ENCODE measurements at places on chromosomes 2 and 18.

GRCh38 chr2:60275958-60276357 lies 277.5 kb downstream of the BCL11A start:
- no peak for DNase-seq

DNA sequence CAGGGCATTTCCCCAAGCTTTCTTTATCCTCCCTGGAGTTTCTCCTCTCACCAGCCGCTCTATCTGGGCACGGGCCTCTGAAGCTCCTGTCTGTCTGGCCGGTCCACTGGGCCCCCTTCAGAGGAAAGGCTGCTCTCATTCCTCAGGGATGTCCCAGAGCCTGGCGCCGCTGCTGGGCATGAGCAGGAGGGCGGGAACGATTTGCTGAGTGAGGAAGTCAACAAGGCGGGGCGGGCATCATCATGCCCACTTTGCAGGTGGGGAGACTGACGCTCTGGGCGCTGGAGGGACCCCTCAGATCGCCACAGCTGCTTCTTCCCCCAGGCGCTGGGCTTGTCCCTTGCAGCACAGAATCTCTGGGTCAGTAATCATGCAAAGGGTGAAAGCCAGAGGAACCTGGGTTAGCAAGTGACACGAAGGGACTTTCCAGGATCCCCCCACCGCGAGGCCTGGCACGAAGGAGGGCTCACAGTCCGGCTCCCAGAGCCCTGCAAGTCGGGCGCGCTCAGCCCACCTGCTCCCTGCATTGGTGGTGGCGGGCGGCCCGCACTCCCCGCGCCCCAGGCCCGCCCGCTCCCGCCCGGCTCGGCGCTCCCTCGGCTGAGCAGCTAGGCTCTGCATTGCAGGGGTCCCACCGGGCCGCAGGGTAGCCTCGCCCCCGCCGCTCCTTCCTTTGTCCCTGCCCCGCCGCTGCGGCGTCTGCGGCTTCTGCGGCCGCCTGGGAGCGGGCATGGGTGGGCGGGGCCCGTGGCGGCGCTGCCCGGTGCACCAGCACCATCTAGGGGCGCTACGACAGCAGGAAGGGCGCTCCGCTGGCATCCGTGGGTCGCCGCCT lies 157.8 kb downstream of the CYRIA start:
- no peak for DNase-seq

GRCh38 chr2:88450925-88451810 lies 1.3 kb downstream of the FOXI3 start:
- DNase-seq, result no peak

DNA sequence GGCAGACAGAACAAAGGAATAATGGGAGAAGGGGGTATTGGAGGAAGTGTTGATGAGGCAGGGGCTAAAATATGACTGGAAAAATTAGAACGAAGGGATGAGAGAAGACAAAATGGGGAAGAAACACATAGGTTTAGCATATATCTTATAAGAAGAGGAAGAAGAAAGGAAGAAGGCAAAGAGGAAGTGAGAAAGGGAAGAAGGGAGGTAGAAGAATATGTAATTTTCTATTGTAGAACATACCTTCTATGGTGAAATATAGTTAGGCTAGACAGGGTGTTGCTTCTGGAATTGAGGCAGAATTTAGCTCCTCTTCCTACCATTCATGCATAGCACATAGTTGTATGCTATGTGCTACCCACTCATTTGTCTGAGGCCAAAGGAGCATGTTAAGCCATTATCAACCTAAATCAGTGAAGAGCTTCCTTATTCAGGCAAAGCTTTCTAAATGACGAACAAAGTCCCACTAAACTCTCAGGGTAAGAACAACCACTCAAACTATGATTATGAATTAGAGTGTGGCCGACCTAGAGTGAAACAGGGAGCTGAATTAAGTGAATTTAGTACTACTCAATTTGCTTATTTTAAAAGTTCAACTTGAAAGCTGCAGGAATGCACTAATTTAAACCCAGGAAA lies 180.9 kb upstream of the GALNT5 start:
- DNase-seq, result peak; percentile 75

DNA sequence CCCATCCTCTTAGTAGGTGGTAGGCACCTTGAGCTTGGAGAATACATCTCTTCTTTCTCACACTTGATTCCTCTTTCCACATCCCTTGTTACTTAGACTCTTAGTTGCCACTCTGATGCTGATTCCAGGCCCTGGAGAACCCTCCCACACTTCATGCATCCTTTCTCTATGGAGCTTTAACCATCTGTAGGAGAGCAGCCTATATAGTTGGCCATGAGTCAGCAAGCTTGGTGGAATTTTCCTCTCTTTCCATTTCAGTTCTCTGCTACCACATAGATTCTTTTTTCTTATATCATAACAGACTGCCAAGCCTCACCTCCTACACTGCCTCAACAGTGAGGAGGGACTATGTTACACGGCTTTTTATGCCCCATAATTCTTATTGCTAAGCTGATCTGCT lies 851.6 kb upstream of the CDH2 start:
- DNase-seq, result no peak

GRCh38 chr18:813172-814071 lies 1.4 kb upstream of the YES1 start:
- peak; percentile 95 for DNase-seq

GRCh38 chr2:1935476-1935875 lies 191.2 kb upstream of the PXDN start:
- no peak for DNase-seq

DNA sequence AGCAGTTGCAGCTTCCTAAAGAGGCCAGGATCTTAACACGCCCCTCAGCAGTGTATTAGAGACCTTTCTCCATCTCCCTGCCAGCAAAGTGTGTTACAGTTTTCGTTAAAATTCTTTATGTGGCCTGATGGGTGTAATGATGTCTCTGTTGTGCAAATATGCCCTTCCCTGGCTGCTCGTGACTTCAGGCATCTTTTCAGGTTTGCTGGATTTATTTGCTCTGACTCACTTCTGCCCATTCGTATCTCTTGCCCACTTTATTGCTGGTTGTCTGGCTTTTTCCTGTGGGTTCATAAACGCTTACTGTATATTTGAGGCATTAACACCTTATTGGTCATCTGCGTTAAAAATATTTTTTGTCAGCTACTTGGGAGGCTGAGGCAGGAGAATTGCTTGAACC lies 134.5 kb downstream of the ASB1 start:
- DNase-seq, result no peak

- no peak for DNase-seq
Observed at GRCh38 chr18:45835057-45835636, 9.7 kb downstream of the SIGLEC15 start.
